Naive thymus-derived CD8-positive, alpha-beta T cell (primary cell): ENCODE measurements at places on chromosomes 5 and 9. TPM values are rescaled to one million over a fixed set of nuclear protein-coding genes. Genes with fewer than 3 reads are reported as not detected.

DNA sequence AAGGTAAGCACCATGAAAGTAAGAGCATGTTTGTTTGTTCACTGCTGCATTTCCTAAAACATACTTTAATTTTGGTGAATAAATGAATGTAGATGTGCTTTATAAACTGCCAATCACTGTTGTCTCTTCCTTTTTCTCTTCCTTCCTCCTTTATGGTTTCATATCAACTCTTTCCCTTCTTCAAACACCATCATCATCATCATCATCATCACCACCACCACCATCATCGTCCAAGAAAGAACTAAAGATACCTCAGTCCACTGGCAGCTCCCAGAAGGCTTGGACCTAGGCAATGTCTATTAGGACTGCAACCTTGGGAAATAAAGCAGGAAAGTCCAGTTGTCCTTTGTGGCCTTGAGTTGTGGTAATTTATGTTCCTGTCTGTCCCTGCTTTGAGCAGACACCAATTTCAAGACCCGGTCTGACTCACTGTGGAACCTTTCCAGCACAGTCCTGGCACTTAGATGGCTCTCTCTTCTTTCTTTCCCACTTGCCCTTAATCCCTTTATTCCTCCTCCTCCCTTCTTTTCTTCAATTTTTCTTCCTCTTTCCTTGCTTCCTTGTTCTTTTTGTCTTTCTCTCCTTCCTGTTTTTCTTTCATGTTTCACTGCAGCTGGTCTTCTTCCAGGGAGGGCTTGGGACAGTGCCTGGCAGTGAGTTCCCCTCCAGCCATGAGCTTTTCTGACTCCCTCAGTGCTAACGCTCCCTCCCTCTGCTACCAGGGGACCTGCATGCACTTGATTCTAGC is 99.3 kb downstream of the ANGPTL2 start:
- DNase-seq: no peak

GRCh38 chr9:84436386-84437109 is 96.0 kb upstream of the SLC28A3 start:
- DNase-seq: no peak

- no peak for DNase-seq
Observed at GRCh38 chr5:159161361-159162214, 47.8 kb downstream of the RNF145 start.

GRCh38 chr9:133572821-133573361 is 36.3 kb downstream of the FAM163B start:
- no peak for DNase-seq

GRCh38 chr9:134204991-134205578 is 40.7 kb upstream of the RNU6ATAC start:
- no peak for DNase-seq

- no peak for DNase-seq
Observed at GRCh38 chr5:154273028-154273617, 82.6 kb downstream of the GALNT10 start.

DNA sequence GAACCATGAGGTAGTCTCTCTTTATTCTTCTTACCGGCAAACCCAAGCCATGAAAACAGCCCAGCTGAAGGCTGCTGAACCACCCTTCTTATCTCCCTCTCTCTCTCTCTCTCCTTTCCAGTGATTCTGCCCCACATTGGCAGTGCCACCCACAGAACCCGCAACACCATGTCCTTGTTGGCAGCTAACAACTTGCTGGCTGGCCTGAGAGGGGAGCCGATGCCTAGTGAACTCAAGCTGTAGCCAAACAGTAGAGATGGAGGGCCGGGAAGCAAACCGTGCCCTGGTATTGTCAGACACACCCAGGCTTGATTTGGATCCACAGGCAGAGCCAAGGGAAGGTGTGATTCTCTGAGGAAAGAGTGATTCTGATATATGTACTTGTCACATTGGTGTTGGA is 14.0 kb downstream of the GRHPR start:
- DNase-seq: no peak

- DNase-seq: no peak
Observed at GRCh38 chr5:7762267-7762666, 88.7 kb downstream of the CFAP90 start.

DNA sequence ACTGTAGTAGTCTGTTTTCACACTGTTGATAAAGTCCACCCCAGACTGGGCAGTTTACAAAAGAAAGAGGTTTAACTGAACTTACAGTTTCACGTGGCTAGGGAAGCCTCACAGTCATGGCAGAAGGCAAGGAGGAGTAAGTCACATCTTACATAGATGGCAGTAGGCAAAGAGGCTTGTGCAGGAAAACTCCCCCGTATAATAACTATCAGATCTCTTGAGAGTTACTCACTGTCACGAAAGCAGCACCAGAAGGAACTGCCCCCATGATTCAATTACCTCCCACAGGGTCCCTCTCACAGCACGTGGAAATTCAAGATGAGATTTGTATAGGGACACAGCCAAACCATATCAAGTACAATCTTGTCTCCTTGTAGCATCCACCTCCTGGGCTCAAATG is 21.1 kb downstream of the PARP8 start:
- no peak for DNase-seq

- no peak for DNase-seq
Observed at GRCh38 chr5:13503017-13503416, 441.5 kb downstream of the DNAH5 start.

Gene IFNA21
- total RNA-seq: not detected

Gene PPP2R2B
- total RNA-seq: 1.8 TPM

Gene SLC4A9
- not detected for total RNA-seq

Gene PTPDC1
- 10.2 TPM for total RNA-seq

Gene PCDHGA9
- total RNA-seq: 0.19 TPM

Gene RASEF
- total RNA-seq: not detected

Gene FOXD4L6
- not detected for total RNA-seq

Gene CFAP157
- total RNA-seq: 0.99 TPM
